ENCODE measurements at places on chromosomes 2 and 18.

GRCh38 chr2:105886029-105886454 lies 141.3 kb downstream of the NCK2 start:
- DNase-seq = peak; percentile 67

GRCh38 chr2:221454459-221455105 lies 117.5 kb downstream of the EPHA4 start:
- DNase-seq = no peak

DNA sequence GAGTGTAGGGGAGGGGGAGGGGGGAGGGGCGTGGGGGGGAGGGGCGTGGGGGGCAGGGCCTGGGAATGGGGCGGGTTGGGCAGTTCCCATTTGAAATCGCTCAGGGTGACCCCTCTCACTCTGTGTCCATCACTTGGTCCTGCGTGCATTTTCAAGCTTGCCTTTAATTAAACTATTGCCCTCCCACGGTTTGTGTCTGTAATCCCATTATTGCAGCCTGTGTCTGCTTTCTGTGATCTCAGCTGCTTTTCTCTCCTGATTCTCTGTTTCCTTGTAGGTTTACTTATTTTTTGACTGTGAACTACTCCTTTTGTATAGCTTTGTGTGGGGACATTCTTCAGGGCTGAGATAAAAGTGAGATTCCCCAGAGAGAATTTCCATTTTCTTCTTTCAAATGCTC lies 1.3 kb downstream of the DCDC2C start:
- no peak for DNase-seq

DNA sequence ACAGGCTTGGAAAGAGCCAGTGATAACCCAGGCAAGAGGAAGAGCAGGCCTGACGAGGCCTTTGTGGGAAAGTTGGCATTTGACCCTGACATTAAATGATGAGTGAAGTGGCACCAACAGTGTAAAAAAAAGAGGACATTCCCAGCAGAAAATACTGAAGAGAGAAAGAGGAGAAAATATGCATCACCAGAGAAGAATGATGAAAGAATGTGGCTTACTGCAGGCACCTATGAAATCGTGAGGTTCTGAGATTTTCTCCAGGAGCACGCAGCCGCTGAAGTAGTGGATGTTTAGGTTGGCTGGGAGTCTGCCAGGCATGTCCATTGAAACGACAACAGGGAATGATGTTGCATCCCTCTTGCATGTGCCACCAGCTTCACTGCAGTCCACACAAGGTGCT lies 13.8 kb downstream of the EHD3 start:
- DNase-seq = no peak

- DNase-seq = no peak
These were observed 186.0 kb downstream of the CAMKMT start for GRCh38 chr2:44547718-44548117.

DNA sequence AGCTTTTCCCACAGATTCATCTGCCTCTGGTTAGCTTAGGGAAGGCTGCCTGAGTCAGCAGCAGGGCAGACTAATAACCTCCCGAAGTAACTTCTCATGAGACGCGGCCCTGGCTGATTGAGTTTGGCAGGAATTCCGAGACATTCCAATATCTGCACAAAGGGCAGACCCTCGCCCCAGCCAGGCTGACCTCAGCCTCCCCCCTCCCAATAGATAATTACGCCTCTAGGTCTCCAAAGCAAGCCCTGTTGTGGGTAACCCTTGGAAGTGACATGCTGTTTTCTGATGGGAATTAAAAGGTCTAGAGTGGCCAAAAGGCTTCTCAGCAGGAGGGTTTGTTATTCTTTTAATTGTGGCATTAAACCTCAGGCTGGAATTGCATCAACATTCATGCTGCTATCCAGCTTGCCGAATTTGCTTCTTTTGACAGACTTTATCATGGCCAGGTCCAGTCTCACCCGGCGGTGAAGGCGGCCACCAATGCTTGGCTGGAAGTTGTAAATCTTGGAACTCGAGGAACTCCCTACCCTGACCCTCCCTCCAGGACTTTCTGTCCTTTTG lies 98.0 kb upstream of the SLC14A2 start:
- peak; percentile 84 for DNase-seq

DNA sequence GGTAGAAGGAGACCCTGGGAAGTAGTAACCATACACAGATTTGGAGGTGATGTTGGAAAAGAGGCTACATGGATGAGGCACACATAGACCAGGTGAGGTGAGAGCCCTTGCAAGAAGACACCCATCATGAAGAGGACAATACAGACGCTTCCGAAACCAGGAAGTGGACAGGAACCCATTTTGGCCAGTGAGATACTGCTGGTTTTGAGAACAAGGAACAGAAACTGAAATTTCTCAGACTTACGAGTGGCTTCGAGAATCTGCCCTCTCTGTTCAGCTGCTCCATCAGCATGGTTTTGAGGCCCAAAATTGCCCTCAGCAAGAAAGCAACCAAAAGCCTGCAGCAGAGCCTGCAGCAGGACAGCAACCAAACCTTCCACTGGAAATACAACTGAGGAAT lies 479.1 kb upstream of the NRXN1 start:
- DNase-seq = no peak

DNA sequence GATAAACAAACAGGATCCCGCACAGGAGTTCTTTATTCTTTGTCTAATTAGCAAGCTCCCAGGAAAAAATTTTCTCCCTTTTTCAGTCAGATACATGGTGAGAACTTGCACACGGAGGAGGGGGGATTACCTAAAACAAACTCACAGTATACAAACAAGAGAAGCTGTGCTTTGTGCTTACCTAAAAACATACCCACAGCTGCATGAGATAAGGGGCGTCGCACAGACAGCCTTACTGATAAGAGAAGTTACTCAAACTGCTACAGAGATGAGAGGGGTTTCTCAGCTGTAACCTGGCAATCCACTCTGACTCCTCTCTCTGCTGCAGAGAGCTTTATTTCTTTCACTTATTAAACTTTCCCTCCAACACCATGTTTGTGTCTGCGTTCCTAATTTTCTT lies 32.9 kb upstream of the ST3GAL5 start:
- DNase-seq = no peak

GRCh38 chr18:33022370-33022769 lies 249.5 kb upstream of the KLHL14 start:
- DNase-seq = no peak

GRCh38 chr2:232342635-232343565 lies 35.7 kb upstream of the ALPP start:
- DNase-seq = no peak

DNA sequence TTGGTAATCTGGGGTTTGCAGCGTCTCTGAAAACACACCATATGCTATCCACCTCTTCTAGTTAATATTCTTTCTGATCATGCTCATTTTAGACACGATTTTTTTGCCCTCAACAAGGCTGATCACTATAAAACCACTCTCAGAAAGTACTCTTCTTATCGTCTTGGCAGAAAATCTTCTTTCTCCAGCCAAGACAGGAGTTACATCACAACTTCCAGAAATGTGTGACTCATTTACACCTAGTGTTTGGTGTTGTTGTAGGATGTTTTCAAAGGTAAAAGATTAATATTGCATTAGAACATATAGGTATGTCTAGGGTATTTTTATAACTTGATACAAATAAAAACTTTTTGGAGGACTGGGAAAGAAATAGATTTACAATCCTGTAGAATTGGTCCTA lies 138.5 kb upstream of the NETO1 start:
- DNase-seq = no peak

GRCh38 chr2:47203995-47204394 lies 48.9 kb upstream of the STPG4 start:
- no peak for DNase-seq

- DNase-seq = no peak
These were observed 5.8 kb upstream of the OXER1 start for GRCh38 chr2:42769583-42770287.

DNA sequence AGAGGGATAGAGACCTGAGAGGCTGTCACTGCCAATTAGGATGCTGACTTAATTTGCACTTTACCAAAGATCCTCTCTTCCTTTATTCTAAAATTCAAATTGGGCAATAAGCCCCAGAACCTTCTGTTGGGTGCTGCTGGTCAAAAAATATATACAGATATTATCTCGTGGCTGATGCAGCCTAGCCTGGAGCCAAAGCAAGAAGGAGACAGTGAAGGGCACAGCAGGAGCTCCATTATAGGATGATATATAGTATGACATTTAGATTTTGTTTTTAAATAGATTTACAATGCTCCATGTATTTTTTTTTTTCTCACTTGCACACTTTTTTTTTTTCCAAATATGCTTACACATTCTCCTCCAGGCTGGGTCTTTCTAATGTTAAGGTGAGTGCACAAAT lies 579.3 kb downstream of the PIK3C3 start:
- no peak for DNase-seq

DNA sequence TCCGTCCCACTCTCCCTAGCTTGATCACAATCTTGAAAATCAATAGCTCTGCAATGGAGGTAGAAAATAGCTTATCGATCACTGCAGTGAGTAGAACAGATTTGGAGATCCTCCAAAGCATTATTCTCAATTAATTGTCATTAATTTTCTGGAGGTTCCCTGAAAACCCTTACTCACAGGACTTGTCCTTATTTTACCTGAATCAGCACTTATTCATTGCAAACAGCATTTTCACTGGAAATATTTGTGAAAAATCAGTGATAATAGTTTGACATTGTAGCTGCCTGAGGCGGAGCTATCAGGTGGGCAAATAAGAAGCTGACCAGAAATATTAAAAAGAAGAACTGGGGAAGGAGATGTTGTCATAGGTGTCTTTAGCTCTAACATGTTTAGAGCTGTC lies 294.6 kb upstream of the ZSWIM2 start:
- DNase-seq = no peak

DNA sequence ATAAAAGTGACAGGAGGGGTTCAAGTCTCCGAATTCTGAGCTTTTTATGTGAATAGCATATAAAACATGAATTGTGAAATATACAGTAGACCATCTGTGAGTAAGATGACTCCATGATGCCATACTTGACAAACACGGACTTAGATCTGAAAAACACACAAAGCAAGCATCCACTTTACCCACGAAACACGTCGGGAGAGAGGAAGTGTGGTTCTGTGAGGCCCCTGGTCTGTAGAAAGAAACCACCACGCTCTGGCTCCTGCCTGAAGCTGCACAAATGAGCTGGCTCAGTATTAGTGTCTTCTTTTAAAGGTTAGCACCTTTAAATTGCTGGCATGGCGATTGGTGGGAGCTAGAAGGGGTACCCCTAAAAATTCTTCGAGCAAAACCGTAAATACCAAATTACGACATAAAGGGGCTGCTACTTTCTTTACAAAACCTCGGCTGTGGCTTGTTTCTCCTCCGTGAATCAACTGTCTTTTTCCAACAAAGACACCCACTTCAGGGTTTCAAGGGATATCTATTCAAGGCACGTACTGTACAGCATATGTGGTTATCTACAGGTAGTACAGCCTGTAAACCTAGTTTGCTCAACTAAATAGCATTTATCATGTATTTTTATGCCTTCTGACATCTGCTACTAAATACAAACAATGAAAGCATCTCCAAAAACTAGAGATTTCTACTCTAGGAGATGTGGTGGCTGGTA lies 70.9 kb downstream of the AFF3 start:
- no peak for DNase-seq

- no peak for DNase-seq
These were observed 120.4 kb downstream of the LIPG start for GRCh38 chr18:49682173-49682802.

DNA sequence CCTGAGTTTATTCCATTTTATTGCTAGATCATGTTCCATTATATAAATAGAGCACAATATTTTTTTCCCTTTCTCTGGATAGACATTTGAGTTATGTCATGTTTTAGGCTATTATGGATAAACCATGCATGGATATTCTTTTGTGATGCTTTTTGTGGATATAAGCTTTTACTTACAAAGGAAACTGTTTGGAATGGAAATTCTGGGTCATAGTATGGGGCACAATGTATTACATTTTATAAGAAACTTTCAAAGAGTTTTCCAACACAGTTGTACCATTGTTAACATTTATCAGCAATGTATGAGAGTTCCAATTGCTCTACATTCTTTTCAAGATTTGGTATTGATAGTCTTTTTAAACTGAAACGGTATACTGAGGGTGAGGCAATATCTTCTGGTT lies 749.4 kb downstream of the SOCS6 start:
- DNase-seq = no peak

GRCh38 chr2:205800773-205801172 lies 118.5 kb downstream of the NRP2 start:
- DNase-seq = no peak

GRCh38 chr2:131010566-131010965 lies 82.7 kb downstream of the FAM168B start:
- no peak for DNase-seq

GRCh38 chr2:136363900-136364299 lies 246.0 kb upstream of the CXCR4 start:
- no peak for DNase-seq

- DNase-seq = no peak
These were observed 115.8 kb downstream of the PIGN start for GRCh38 chr18:62071071-62071470.

DNA sequence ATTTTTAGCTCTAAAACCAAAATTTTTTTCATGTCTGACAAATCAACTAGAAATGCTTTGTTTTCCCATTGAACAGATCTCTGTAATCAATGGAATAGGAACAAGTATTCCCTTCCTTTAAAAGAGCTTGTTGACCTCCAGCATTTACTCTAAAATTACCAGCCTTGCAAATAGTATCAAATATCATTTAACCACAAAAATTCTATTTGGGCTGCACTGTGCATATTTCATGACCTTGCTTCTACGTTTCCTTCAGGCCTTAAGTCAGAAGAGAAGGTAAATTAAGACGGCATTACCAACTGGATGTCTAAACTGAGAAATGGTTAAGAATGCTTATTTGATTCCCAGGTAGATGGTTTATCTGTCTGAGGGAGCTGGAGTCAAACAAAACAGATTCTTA lies 33.3 kb upstream of the NRXN1 start:
- DNase-seq = peak; percentile 27

DNA sequence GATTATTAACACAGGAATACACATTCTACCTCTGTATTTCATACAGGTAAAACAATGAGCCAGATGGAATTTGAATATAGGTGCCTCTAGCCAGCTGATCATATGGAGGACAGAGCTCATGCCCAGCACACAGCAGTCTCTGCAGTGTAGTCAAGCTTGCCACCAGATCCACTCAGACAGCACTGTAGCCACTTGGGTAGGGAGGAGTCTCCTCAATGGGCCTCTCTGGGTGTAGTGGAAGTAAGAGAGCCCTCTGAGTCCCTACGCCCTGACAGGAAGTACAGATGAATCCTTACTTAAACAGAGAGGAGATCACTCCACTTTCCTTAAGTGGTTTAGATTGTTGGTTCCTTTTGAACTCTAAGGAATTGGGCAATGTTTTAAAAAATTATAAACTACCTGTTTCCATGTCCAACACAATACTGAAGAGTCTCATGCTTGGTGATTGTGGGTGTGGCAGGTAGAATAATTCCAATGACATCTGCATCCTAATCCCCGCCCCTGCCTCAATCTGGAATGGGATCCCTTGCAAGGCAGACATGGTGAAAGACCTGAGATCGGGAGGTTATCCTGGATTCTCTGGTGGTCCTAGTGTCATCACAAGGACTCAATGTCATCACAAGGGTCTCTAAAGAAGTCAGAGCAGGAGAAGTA lies 23.0 kb upstream of the TMEM200C start:
- DNase-seq = no peak
